MV-4-11 (cell line): ENCODE measurements at places on chromosomes 5 and 9.

DNA sequence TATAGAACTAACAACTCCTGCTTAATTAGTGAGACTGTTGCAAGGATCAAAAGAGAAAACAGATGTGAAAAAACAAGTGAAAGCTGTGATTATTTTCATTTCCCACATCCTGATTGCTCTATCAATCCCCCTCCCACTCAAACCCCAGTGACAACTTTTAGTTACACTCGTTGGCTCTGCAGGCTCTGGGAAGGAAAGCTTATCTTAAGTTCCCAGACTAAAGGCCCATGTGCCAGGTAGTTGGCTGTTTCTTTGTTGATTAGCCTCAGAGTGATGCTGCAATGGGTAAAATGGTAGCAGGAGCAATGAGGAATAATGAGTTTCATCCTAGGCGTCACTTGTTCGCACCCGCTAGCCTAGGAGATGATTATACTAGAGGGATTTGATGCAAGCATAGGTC is 133.3 kb upstream of the IFNE start:
- DNase-seq: no peak

GRCh38 chr5:2670940-2671339 is 80.5 kb downstream of the IRX2 start:
- DNase-seq: no peak

GRCh38 chr5:32147959-32148358 is 26.2 kb downstream of the GOLPH3 start:
- peak; percentile 49 for DNase-seq

DNA sequence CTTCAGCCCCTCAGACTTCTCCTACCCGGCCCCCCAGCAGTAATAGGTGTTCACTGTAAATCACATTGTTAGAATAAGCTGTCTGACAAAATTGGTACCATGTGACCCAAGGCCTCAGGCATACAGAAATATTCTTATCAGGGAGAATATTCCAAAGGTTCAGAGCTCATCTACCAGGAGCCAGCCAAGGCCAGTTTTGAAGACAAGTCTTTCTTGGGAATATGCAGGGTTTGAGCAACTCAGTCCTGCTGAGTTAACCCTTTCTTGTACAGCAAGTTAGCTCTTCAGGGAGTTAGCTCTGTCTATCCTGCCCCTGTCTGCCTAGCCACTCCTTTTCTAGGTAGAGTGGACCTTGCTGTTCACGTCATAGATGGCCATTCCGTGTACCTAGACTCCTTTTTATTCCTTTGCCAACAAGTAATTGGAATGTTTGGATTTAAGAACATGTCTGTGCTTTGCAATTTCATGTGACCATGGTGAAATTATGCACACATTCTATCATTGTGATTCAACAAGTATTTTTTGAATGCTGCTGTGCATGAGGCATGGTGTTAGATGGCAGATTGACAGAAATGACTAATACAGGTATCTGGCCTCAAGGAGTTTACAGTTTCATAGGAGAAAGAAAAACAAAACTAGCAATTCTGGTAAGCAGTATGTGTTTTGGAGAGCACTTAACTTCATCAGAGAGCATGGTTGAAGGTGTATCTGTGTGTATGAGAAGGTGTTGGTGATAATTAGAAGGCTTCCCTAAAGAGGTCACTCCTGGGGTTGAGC is 22.6 kb downstream of the TGFBR1 start:
- no peak for DNase-seq

- DNase-seq: no peak
Measured at GRCh38 chr5:128155776-128156175, 72.2 kb downstream of the SLC12A2 start.

GRCh38 chr9:109321727-109322126 is 868 bp upstream of the EPB41L4B start:
- no peak for DNase-seq

DNA sequence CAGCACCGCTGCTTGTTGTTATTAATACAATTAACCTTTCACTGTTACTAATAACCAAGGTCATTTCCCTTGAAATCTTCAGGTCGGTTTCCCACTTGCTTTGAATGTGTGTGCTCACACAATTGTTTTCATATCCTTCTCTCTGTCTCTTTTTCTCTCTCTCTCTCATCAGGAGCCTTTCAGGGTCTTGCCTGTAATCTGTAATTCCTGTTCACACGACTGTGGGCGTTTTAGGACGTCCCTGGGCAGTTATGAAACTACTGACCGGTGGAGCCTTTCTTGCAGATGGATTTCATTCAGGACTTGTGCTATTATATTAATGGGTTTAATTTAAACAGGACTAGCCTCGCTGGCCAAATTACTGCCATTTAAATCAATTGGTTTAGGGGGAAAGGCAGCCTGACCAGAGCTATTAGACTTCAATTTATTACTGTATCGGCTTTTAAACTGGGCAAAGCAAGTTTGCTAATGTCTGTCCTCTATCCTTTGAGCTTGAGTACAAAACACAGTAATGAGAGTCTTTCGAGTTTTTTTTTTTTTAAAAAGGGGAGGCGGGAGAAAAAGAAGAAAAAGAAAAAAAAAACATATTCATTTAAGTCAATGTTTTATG is 316.0 kb upstream of the TLE4 start:
- no peak for DNase-seq

- no peak for DNase-seq
Measured at GRCh38 chr9:127397646-127398274, 791 bp downstream of the SLC2A8 start.

DNA sequence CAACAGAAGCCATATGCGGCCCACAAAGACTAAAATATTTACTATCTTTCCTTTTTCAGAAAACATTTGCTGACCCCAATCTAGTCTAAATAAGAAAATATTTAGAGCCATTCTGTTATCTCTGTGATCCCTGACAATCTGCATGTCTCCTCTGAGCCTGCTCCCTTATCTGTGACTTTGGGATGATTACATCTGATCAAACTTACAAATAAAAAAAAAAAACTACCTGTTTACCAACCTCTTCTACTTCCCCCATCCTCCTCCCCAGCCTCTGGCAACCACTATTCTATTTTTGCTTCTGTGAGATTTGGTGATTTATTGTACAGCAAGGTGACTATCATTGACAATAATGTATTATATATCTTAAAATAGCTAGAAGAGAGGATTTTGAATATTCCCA is 176.3 kb upstream of the CD180 start:
- DNase-seq: no peak

DNA sequence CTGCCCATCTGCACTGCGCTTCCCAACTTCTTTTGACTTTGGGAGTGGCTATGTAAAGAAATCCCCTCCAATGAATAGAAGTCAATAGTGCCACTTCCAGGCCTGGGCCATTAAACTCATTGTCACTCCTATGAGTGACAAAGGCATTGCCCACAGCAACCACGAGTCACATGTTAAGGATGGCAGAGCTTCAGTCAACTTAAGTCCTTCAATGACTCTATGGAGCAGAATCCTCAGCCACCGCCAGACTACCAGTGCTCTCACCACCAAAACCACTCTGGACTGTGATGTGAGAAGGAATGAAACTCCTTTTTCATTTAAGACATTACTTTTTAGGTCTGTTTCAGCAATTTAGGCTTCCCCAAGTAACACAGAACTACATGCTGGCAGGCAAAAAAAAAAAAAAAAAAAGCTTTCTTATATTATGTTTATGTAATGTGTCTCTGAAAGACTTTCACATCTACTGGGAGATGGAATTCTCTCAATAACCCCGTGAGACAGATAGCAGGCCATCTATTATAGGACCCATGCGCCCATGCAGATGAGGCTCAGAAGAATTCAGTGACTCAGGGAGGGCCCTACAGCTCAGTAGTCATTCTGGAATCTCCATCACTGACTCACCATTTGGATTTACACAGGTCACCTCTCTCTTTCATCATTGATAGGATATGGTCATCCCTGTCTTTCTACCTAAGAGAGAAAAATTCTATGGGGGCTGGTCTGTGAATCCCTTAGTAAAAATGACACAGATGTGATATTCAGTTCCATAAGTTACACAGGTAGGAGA is 180.5 kb downstream of the CEMIP2 start:
- no peak for DNase-seq

DNA sequence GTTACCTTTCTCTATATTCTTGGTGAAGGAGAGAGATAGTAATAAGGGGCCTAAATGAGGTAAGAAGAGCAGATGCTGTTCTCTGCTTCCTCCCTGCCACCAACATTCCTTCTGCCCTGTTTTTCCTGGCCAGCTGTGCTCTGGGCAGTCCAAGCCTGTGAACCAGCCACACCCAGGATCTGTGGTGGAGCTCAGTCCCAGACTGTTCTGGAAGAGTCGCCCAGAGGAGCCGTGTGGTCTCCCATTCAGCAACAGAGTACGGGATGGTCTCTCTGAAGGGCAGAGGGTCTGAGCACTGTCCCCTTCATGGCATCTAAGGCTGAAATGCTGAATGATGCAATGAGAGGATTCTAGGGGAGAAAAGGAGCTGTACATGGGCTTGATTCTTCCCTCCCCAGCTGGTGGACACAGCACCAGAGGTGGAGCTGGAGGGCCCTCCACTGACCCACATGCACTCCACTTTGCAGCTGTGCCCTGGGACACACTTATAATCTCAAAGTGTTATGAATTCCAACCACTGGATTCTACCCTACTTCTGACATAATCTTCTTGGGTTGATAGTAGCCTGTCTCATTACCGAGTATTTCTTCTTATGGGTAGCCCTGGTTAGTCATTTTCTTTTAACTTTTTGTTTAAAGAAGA is 70.8 kb upstream of the RPS23 start:
- DNase-seq: no peak

DNA sequence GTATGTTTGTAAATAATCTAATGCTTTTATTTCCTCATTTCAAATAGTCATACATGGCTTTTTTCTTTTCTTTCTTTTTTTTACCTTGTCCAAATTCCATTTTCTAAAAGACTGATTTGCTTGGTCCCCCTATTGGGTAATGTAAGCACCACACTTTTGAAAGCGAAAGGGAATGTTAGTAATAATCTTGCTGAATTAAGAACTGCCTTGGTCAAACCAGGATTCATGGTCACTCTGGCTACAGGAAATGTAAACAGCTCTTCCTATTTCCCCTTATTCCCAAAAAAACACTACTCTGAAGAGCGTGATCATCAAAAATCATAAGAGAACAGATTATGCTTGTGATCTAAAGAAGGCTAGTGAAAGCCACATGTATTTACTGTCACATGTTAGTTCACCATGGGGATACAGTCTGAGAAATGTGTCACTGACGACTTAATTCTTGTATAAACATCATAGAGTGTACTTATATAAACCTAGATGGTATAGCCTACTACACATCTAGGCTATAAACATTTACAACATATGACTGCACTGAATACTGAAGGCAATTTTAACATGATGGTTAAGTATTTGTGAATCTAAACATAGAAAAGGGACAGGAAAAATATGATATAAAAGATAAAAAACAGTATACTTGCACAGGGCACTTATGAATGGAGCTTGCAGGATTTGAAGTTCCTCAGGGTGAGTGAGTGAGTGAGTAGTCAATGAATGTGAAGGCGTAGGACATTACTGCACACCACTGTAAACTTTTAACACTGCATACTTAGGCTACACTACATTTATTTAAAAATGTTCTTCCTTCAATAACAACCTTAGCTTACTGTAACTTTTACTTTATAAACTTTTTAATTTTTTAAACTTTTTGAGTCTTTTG is 75.3 kb downstream of the HMGCR start:
- DNase-seq: peak; percentile 0

DNA sequence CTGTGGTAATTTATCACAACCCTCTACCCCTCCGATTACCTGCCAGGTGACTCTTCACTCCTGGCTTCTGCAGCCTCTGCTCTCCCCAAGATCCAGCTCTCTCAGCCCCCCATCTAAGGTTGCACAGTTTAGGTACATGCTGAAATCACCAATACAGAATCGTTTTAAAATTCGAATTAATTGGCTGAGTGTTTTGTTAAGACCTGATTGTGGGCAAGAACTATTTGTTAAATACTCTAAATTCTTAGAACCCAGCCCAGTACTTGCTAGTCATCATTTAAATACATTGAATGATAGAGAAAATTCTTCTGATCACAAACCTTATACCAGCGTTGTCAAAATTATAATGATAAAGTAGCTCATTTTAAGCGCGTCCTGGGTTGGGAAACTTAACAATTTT is 147.5 kb upstream of the CDKN2B start:
- no peak for DNase-seq

GRCh38 chr5:88404405-88404804 is 135.8 kb upstream of the TMEM161B start:
- DNase-seq: no peak

DNA sequence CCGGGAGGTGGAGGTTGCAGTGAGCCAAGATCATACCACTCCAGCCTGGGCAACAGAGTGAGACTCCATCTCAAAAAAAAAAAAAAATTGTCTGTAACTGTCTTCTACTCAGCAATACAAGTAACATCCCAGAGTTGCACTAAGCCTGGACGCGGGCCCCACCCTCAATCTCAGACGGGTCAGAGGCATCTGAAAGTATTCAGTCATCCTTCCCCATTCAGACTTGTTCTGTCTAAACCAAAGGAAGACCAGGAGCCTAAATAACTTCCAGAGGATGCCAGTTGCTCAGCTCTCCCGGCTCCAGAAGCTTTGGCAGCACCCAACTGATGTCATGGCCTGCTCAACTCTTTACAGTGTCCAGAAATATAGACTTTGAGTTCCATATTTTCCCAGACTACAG is 218.6 kb downstream of the AUH start:
- no peak for DNase-seq

DNA sequence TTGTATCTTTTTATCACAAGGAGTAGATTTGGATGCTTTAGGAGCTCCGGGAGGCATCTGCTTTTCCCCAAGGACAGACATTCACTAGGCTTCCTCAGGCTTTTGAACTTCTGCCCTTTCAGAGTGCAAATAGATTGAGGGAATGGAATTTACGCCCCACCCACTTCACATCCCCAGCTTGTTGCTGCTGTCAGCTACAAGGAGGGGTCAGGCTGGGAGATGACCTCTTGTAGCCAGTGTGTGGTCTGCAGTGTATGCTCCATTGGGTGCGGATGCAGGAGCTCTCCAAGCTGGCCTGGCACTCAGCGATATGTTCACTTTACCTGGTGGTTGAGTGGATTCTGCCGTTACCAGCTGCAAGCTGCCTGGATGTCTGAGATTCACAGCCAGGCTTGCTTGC is 6.4 kb downstream of the TNFSF15 start:
- no peak for DNase-seq

DNA sequence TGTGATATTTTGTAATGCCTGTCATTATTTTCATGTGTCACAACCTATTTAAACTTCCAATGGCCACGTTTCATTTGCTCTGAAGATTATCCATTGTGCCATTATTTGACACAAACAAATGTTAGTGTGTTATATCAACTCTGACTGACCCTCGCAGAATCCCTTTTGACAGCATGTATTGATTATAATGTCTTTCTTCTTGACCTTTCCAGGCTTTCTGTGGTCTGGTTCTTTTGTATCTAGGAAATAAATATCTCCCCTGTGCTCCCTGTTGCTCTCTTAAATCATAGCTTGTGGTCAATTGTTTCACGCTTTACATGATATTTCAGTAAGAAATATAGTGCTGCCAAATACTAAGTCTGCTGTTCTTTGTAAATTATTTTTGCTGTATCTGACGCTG is 442.6 kb downstream of the SEMA5A start:
- DNase-seq: no peak

- DNase-seq: no peak
Measured at GRCh38 chr5:122073018-122073417, 5.0 kb downstream of the LOX start.

- DNase-seq: no peak
Measured at GRCh38 chr5:175711472-175712312, 53.8 kb downstream of the HRH2 start.
